ENCODE measurements at places on chromosomes 5 and 9. TPM values are rescaled to one million over a fixed set of nuclear protein-coding genes. Genes with fewer than 3 reads are reported as not detected.
A peak's percentile ranks its signal among the peaks of the same experiment; 100 is the strongest.

FBLL1 gene
- not detected for total RNA-seq

CBY3 gene
- total RNA-seq, result 0.71 TPM

ORM1 gene
- total RNA-seq, result not detected

GRCh38 chr9:106828965-106829364 is 34.0 kb upstream of the ZNF462 start:
- H3K4me1 ChIP-seq, result no peaks in the 10 kb centered on the region
- H3K27me3 ChIP-seq, result no peaks in the 10 kb centered on the region
- no peak for DNase-seq

- H3K27me3 ChIP-seq, result peaks cover 25% of the 10 kb centered on the region
- H3K36me3 ChIP-seq, result peaks cover 1% of the 10 kb centered on the region
- H3K4me3 ChIP-seq, result no peak overlapping the region
- peak; percentile 56 for DNase-seq
Observed at GRCh38 chr5:926417-927171, 33.9 kb downstream of the TRIP13 start.

DNA sequence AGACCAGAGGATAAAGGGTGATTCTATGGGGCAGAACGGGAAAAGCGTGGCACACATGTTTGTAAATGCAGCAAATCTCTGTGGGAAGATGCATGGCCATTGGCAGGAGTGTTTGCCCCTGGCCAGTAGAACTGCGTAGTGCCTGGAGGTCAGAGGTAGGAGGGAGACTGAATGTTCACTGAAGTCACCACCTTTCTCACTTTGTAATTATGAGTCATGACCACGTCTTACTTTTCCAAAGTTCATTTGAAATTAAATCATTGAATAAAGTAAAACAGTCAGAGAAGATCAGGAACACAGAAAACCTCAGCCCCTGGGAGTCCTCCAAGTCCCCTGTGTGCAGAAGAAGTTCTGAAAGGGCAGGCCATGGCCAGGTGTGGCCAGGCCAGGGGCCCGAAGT is 4.6 kb downstream of the PTGES start:
- no peak overlapping the region for H3K27ac ChIP-seq
- DNase-seq, result no peak
- H3K4me1 ChIP-seq, result peaks cover 11% of the 10 kb centered on the region
- H3K4me3 ChIP-seq, result no peak overlapping the region

DNA sequence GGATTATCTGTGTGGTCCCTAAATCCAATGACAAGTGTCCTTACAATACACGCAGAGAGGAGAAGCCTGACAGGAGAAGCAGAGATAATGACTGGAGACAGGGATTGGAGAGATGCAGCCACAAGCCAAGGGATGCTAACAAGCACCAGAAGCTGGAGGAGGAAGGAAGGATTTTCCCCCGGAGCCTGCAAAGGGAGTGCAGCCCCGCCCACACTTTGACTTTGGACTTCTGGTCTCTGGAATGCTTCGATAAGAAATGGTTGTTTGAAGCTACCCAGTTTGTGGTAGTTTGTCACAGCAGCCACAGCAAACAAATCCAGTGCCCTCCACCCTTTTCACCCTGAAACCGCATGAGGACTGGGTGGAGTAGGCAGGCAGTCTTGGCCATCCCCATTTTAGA is 77.2 kb upstream of the BOD1 start:
- no peak overlapping the region for H3K4me3 ChIP-seq
- H3K36me3 ChIP-seq, result no peaks in the 10 kb centered on the region
- H3K27me3 ChIP-seq, result no peaks in the 10 kb centered on the region
- no peak for DNase-seq
- H3K4me1 ChIP-seq, result peaks cover 18% of the 10 kb centered on the region

DNA sequence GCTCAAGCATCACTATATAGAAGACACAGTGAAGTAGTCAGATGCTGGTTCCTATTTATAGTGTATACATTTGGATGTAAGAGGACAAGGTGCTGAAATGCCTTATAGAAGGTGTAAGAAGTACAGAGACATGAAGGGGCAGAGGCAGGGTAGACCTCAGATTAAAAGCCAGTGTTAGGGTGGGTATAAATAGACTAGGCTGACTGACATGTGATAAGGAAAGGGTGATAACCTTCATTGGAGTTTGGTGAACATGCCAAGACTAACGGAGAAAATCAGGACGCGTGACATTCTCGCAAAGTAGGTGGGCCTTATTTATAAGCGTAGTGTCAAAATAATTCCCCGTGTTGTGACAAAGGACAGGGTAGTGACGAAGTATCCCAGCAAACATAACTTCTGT is 59.1 kb upstream of the HRH2 start:
- DNase-seq, result no peak
- H3K36me3 ChIP-seq, result no peaks in the 10 kb centered on the region
- no peak overlapping the region for H3K27ac ChIP-seq
- no peaks in the 10 kb centered on the region for H3K4me1 ChIP-seq
- H3K4me3 ChIP-seq, result no peak overlapping the region

GRCh38 chr5:169548315-169548714 is 35.3 kb upstream of the SPDL1 start:
- no peak for DNase-seq
- H3K4me1 ChIP-seq, result peaks cover 10% of the 10 kb centered on the region
- no peak overlapping the region for H3K27ac ChIP-seq

GRCh38 chr5:165538065-165538464 is 2032.6 kb downstream of the MAT2B start:
- H3K4me3 ChIP-seq, result no peak overlapping the region
- H3K27me3 ChIP-seq, result no peaks in the 10 kb centered on the region
- no peak for DNase-seq
- H3K36me3 ChIP-seq, result no peaks in the 10 kb centered on the region
- no peak overlapping the region for H3K27ac ChIP-seq

DNA sequence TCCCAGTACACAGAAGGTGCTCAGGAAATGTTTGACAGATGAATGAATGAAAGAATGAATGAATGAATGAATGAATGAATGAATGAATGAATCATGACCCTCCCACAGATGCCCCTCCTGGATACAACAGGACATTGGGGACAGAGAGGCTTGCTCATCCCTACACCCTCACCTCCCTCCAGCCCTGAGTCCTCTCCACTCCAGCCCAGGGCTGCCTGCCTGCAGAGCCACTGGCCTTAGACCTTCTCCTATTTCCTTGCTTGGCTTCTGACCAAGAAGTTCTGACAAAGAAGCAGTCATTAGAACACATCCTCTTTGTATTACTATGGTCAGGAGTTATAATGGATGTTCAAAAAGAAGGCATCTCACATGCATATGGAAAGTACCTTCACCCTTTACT is 240.7 kb upstream of the DAPK1 start:
- peaks cover 2% of the 10 kb centered on the region for H3K4me1 ChIP-seq
- no peak overlapping the region for H3K4me3 ChIP-seq

DNA sequence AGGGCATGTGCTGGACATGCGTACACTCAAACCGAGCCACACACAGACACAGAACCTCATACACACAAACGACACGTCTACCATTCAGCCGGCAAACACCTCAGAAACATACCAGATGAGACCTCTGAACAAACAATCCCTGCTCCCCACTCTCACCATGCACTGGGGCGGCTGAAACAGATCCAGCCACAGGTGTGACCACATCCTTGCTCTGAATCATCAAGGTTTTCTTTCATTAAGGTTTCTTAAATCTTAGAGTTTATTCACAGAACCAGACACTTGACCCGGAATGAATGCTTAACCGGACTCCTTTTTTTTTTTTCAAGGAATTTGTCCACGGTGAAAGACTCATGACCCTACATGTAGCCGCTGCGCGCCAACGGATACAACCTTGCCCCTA is 26.2 kb downstream of the TERT start:
- no peaks in the 10 kb centered on the region for H3K27me3 ChIP-seq
- DNase-seq, result peak; percentile 66
- H3K4me1 ChIP-seq, result peaks cover 11% of the 10 kb centered on the region
- H3K4me3 ChIP-seq, result no peak overlapping the region
- no peak overlapping the region for H3K27ac ChIP-seq

DNA sequence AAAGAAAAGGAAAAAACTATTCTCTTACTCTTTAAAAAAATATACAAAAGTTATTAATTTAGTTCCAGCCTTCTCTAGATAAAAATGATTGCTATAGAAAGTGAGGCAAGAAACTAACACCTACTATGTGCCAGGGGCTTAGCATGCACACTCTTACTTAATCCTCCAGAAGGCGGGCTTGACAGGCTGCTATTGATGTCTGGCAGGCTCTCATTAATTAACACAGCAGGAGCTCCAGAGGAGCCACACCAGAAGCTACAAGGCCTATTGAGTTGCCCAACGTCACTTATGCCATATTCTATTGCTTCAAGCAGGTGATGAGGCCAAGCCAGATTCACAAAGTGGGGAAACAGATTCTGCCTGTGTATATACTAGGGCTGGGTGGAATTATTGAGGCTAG is 54.6 kb upstream of the CLINT1 start:
- H3K4me1 ChIP-seq, result peaks cover 10% of the 10 kb centered on the region
- H3K36me3 ChIP-seq, result no peaks in the 10 kb centered on the region
- H3K27ac ChIP-seq, result no peak overlapping the region
- no peaks in the 10 kb centered on the region for H3K27me3 ChIP-seq
- H3K4me3 ChIP-seq, result no peak overlapping the region

DNA sequence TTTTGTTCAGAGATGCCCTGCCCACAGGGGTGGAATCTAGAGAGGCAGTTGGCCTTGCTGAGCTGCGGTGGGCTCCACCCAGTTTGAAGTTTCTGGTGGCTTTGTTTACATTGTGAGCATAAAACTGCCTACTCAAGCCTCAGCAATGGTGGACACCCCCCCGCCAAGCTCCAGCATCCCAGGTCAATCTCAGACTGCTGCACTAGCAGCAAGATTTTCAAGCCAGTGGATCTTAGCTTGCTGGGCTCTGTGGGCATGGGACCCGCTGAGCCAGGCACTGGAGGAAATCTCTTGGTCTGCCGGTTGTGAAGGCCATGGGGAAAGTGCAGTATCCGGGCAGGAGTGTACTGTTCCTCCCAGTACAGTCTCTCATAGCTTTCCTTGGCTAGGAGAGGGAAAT is 55.5 kb downstream of the MINAR2 start:
- H3K27me3 ChIP-seq, result peaks cover 4% of the 10 kb centered on the region
- H3K36me3 ChIP-seq, result no peaks in the 10 kb centered on the region
- no peak overlapping the region for H3K27ac ChIP-seq
- no peak for DNase-seq
- no peaks in the 10 kb centered on the region for H3K4me1 ChIP-seq
- H3K4me3 ChIP-seq, result no peak overlapping the region

DNA sequence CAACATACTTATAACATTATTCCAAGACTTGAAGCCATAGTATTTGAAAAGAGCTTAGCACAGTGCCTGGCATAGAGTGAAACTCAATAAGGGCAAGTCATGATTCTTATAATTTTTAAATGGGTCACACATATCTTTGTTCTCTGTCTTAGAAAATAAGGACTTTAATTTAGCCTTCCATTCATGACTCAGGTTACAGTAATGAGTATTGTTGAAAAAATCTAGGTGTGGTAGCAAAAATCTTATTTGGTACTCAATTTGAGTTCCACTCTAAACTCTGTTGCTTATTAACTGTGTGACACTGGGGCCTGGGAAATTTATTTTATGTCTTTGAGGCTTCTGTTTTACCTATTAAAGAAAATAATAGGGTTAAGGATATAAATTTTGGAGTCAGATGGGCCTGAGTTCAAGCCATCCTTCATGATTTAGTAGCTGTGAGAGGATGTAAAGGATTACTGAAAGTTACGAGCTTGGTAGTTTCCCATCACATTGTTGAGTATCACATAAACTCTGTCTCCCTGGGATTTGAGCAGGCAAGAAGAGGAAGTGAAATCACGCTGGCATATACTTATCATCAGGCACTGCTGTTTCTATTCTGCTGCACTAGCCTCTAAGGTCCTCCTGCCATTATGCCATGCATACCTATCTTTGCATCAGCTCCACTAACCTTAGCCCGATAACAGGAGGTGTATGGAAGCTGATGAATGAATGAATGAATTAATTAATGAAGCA is 1.5 kb downstream of the SPINK9 start:
- H3K4me3 ChIP-seq, result no peak overlapping the region
- no peaks in the 10 kb centered on the region for H3K27me3 ChIP-seq
- H3K27ac ChIP-seq, result no peak overlapping the region

DNA sequence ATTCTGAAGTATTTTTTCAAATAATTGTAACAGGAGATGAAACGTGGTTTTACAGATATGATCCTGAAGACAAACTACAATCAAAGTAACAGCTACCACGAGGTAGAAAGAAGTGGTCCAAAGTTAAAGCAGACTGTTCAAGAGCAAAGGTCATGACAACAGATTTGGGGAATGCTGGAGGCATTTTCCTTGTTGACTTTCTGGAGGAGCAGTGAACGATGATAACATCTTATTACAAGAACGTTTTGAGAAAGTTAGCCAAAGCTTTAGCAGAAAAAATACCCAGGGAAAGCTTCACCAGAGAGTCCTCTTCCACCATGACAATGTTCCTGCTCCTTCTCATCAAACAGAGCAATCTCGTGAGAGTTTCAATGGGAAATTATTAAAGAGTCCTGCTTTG is 145.4 kb upstream of the NREP start:
- H3K27me3 ChIP-seq, result no peaks in the 10 kb centered on the region
- no peak overlapping the region for H3K4me3 ChIP-seq
- H3K27ac ChIP-seq, result no peak overlapping the region
- no peaks in the 10 kb centered on the region for H3K36me3 ChIP-seq
- no peaks in the 10 kb centered on the region for H3K4me1 ChIP-seq

DNA sequence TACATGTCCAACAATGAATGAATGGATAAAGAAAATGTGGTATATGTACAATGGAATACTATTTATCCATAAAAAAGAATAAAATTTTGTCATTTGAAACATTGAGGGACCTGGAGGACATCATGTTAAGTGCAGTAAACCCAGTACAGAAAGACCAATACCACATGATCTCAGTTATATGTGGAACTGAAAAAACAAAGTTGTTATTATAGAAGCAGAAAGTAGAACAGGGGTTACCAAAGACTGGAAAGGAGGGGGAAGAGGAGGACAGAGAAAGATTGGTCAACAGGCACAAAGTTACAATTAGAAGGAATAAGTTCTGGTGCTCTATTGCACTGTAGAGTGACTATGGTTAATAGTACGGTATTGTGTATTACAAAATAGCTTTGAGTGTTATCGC is 233.8 kb downstream of the SEMA6A start:
- no peak overlapping the region for H3K27ac ChIP-seq
- no peaks in the 10 kb centered on the region for H3K27me3 ChIP-seq
- H3K4me3 ChIP-seq, result no peak overlapping the region
- H3K36me3 ChIP-seq, result peaks cover 29% of the 10 kb centered on the region
- H3K4me1 ChIP-seq, result no peaks in the 10 kb centered on the region

DNA sequence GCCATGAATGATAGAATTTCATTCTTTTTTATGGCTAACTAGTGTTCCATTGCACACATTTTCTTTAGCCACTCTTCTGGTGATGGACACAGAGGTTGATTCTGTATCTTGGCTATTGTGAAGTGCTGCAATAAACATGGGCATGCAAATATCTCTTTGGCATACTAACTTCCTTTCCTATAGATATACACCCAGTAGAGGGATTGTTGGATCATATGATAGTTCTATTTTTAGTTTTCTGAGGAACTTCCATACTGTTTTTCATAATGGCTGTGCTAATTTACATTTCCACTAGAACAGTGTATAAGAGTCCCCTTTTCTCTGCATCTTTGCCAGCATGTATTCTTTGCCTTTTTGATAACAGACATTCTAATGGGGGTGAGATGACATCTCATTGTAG is 50.4 kb upstream of the CDK5RAP2 start:
- no peaks in the 10 kb centered on the region for H3K36me3 ChIP-seq
- H3K4me3 ChIP-seq, result no peak overlapping the region
- no peak for DNase-seq

- no peaks in the 10 kb centered on the region for H3K27me3 ChIP-seq
- H3K4me3 ChIP-seq, result no peak overlapping the region
- no peak overlapping the region for H3K27ac ChIP-seq
- no peak for DNase-seq
- peaks cover 13% of the 10 kb centered on the region for H3K4me1 ChIP-seq
Observed at GRCh38 chr9:71737455-71737854, 30.9 kb downstream of the CEMIP2 start.

- no peak overlapping the region for H3K4me3 ChIP-seq
- no peak for DNase-seq
- no peaks in the 10 kb centered on the region for H3K36me3 ChIP-seq
- peak overlapping the region; percentile 98 for H3K27ac ChIP-seq
- peaks cover 2% of the 10 kb centered on the region for H3K27me3 ChIP-seq
Observed at GRCh38 chr9:113623851-113624485, 160.4 kb downstream of the RGS3 start.
